ENCODE measurements at places on chromosomes 2 and 18. TPM values are rescaled to one million over a fixed set of nuclear protein-coding genes. Genes with fewer than 3 reads are reported as not detected.

COL4A4 gene
- 1.0 TPM for total RNA-seq

SMYD1 gene
- not detected for total RNA-seq

DDX18 gene
- 78.9 TPM for total RNA-seq

FKBP1B gene
- 9.2 TPM for total RNA-seq

MOB1A gene
- total RNA-seq, result 86.2 TPM

REG3G gene
- not detected for total RNA-seq
